ENCODE measurements at places on chromosomes 3 and 15.
A peak's percentile ranks its signal among the peaks of the same experiment; 100 is the strongest.

- no peak for DNase-seq
These were observed 43.9 kb downstream of the BHLHE40 start for GRCh38 chr3:5022966-5023776.

- peak; percentile 80 for DNase-seq
These were observed 69.7 kb downstream of the GAP43 start for GRCh38 chr3:115692887-115693524.

DNA sequence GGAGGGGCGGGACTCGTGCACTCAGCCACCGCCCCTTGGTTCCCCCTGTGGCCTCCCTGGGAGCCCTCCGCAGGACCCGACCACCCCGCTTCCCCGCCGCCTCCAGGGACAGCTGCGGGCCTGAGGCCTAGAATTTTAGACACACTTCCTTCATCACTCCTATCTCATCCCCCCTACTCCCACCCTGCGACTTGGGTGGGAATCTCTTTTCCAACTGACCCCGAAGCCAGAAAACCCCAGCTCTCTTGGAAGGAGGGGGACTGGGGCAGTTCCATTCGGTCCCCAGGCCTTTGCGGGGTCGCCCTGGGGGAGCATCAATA is 289 bp upstream of the TFDP2 start:
- no peak for DNase-seq

DNA sequence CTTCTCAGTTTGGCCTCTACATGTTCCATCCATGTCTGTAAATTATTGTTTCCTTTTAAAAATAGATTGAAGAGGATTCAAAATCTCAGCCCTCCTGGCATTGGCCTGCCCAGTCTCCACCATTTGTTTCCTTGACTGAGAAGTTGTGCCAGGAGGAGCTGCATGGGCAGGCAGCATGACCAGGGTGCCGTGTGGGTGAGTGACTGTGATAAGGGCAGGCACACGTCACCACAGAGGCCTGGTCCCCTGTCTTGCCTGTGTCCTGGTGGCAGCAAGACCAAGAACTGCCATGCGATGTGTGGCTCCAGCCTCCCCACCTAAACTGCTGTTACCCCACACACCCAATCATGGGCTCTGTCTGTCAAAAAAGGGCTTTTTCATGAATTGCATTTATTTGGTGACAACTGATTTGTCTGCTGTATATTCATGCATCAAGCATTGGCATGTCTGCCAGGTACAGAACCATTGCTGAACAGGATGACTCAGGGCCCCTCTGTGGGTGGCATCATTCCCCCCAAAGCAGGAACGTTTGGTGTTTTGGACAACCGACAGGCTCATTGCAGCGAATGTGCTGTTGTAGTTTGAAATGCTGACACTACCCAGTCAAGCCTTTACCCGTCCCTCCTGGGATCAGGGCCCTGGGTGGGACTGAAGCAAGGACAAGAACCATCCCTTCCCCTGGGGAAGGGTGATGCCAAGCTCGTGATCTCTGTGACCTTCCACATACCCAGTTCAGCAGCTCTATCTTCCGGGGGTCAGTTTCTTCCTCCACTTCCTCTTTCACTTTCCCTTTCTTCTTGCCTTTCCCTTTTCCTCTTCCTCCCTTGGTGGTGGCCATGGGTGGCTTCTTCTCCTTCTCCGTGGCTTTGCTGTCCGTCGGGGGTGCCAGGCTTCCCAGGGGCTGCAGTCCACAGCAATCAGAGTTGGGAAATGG is 51.6 kb downstream of the TRPM1 start:
- no peak for DNase-seq

GRCh38 chr3:31479431-31479830 is 53.3 kb upstream of the STT3B start:
- no peak for DNase-seq
